ENCODE measurements at places on chromosomes 1 and 21.

DNA sequence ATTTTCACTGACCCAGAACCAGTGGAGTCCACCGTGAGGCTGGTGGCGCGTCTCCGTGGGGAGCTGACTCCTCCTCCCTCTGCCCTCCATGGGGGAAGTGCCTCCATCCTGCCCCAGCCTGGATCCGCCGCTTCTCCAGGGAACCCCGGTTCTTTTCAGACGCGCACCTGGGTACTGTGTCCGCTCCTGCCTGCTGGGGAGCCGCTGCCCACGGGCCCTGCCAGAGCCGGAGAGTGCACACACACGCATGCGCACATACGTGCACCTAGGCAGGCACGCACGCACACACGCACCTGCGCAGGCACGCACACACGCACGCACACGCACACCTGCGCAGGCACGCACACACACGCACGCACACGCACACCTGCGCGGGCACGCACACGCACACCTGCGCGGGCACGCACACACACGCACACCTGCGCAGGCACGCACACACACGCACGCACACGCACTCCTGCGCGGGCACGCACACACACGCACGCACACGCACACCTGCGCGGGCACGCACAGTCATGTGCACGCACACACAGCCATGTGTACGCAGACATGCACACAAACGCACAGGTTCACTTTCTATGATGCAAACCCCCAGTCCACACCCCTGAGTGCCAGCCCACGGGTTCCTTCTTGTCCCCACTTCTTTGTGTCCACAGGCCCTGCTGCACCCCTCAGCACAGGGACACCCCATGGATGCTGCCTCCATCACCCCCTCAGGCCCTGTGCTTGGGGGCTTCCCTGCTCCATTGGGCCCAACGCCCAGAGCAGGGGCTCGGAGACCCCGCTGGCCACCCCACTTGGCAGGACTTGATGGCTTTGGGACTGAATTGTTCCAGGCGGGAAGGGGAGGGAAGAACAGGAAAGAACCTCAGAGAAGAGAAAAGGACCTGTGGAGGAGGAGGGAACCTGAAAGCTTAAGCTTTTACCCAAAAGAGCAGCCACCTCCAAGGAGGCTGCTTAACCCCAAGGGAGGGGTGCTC lies 42.7 kb downstream of the MORN1 start:
- no peak for DNase-seq

DNA sequence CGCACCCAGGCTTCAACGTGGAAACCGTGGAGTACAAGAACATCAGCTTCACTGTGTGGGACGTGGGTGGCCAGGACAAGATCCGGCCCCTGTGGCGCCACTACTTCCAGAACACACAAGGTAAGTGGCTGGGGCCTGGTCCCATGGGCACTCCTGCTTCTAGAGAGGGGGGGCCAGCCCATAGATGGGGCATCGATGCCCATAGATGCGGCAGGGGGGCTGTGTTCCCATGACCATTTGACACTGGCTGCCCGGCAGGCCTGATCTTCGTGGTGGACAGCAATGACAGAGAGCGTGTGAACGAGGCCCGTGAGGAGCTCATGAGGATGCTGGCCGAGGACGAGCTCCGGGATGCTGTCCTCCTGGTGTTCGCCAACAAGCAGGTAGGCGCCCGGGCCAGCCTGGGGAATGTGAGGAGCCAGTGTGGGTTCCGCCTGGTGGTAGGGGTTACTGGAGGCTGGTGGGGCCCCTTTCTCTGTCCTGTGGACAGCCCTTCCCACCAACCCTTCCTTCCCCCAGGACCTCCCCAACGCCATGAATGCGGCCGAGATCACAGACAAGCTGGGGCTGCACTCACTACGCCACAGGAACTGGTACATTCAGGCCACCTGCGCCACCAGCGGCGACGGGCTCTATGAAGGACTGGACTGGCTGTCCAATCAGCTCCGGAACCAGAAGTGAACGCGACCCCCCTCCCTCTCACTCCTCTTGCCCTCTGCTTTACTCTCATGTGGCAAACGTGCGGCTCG lies 5.6 kb downstream of the C1orf35 start:
- DNase-seq: no peak

DNA sequence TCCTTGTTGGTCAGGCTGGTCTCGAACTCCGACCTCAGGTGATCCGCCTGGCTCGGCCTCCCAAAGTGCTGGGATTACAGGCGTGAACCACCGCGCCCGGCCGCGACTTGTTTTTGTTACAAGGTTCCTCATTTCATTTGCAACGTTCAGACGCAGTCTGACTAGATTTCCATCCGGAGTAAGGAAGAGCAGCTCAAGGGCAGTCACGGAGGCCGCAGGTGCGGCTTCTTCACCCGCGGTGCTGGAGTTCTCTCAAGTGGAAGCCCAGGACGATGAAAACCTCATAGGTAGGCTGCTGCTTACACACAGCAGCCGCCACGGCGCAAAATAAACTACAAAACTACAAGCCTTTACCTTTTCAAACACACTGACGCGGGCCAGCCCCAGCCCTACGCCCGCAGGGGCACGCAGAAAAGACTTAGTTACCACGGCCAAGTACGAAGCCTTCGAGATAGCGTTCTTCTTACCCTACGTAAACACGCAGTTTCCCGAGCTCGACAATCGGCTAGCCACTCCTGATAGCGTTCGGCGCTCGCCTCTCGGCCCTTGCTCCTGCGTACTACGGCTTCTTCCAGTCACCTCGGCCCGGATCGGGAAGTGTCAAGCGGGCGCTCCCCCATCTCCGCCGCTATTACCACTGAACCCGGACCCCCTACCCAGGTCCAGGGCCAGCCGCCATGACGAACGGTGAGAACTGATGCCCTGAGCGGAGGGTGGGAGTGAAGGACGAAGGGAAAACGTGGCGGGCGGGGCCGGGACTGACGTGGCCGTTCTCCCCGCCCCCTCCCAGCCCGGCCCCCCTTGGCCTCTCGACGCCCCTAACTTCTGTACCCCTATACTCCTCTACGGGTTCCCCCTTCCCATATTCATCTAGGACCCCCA lies at the start of gene TMEM167B:
TMEM167B (plus strand) TSS at position 569 of the 882 bp plus-strand sequence; CDS start at position 678, 109 bp downstream.
- DNase-seq: peak; percentile 91

- DNase-seq: peak; percentile 78
Observed at GRCh38 chr1:44808938-44809917, 905 bp downstream of the BTBD19 start.

GRCh38 chr1:228032041-228032440 lies 25.2 kb downstream of the WNT3A start:
- DNase-seq: no peak

DNA sequence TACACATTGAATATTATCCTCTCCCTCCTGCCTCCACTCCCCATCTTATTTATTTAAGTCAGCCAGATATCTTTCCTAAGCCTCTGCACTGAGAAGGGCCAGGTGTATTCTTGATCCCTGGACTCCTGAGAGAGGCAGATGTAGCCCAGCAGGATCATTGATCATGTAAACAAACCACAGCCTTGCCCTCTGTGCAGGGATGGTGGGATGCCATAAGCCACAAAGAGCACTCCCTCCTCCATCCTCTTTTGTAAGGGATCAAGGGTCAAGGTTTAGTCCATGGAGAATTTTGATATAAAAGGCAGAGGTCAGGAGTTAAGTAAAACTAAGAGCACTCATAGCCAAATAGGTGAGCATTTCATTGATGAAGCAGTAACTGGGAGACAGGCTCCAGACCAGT lies 17.3 kb downstream of the PHGDH start:
- DNase-seq: no peak

GRCh38 chr1:114224196-114224907 lies 70.7 kb upstream of the SYT6 start:
- DNase-seq: no peak

DNA sequence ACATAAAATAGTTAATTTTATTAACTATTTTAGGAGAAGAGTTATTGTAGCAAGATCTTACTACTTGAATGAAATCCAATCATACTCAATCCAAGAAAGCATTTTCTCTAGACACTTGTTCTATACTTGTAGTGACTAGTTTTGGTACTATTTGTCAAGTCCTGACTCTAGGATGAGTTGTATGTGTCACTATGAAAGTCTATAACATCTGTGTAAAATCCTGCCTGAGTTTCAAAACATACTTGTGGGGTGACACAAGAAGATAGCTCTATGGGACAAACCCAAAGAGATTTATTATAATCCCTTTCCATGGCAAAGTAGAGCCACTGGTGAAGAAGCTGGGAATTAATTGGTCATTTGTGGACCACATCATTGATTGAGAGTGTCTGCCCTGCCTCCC lies 1042.2 kb upstream of the ADGRL4 start:
- no peak for DNase-seq

- DNase-seq: no peak
Observed at GRCh38 chr21:44303490-44303981, 3.7 kb downstream of the PFKL start.

DNA sequence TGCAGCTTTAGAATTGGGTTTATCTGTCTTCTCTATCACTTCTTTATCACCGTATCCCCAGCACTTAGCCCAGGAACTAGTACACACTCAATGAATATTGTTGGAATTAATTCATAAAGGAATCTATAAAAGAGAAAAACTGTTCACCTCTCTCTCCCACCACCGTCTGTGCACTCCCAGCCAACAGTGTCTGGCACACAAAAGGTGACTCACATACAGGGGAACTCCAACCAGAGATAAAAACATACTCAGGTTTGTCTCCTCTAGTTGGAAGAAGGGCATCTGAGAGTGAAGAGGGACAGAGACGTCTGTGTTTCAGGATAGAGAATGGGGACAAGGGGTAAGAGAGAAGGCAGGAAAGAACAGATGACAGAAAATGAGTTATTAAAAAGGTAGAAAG lies 10.0 kb downstream of the ITLN1 start:
- no peak for DNase-seq

DNA sequence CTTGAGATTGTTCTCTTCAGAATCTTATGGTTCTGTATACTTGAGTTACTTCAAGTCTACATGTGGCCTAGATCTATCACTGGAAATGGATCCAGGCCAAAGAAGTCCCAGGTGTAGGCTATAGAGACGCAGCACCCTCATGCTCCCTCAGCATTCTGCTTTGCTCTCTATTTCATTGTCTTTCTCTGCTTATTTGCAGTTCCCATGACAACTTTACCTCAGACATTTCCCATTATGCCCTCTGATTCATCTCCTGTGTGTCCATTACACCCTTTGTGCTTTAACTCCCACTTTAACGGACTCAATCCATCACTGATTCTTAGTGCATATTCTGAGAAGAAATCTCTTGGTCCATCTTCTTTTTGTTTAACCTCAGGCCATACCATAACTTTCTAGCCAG lies 236.9 kb upstream of the NRIP1 start:
- DNase-seq: no peak

GRCh38 chr1:211482306-211482705 lies 9.7 kb downstream of the RD3 start:
- no peak for DNase-seq

DNA sequence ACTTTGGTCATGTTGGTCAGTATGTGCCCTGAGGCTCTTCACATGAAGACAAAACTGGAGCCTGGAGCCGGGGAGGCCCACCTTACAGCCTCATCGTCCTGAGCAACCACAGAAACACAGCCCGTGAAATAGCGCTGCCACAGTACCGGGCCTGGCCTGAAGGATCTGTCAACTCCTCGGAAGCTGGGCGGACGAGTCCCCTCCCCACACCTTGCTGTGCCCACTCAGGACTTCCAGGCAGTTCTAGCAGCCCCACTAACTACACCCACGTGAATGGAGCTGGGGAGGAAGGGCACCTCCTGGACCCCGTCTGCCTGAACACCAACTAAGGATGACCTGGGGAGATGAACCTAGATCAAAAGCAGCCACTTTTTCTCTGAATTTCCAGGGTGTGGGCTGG lies 24.7 kb downstream of the SDE2 start:
- DNase-seq: no peak

- DNase-seq: no peak
Observed at GRCh38 chr1:78726686-78727085, 77.1 kb downstream of the IFI44 start.

- no peak for DNase-seq
Observed at GRCh38 chr1:158028969-158029368, 35.5 kb downstream of the KIRREL1 start.

GRCh38 chr1:67137307-67137753 lies 2.6 kb upstream of the C1orf141 start:
- no peak for DNase-seq

DNA sequence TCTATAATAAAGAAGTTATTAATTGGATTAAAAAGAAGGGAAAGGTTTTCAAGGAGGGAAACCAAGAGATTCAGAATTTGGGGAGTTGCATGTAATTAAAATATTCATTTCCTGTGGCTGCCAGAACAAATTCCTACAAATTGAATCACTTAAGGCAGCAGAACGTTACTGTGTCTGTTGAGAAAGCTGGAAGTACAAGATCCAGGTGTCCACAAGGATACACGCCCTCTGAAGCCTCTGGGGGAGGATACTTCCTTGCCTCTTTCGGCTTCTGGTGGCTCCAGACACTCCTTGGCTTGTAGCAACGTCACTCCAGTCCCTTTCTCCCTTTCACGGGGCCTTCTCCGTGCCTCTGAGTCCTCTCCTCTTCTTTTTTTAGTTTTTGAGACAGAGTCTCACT lies 67.9 kb downstream of the KAZN start:
- DNase-seq: no peak

DNA sequence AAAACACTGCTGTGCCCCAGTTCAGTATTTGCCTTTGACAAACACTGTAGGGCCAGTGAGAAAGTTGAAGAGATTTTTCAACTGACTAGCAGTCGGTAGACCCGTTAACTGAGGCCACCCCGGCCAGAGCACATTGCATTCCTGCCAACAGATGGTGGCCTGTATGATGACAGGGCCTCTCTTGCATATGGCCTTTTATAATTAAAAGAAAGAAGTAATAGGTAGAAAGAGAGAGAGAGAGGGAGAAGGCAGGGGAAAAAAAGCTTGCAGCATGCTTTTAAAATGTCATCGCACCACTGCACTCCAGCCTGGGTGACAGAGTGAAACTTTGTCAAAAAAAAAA lies 4.7 kb upstream of the C1orf174 start:
- no peak for DNase-seq

DNA sequence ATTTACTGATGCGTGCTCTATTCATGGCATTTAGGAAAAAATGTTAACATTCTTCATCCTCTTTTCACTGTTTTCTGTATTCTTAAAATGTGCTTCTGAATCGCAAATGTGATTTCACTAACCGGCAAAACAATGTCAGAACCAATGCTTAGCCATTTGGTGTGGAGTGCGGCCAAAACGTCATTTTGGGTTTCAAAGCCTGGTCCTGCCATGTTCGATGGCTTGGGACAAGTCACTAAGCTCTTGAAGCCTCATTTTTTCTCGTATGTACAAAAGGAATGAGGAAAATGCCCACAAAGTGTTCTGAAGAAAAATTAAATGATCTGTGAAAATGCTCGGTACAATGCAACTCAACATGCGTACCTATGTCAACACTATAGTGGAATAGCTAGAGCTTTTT lies 175.3 kb downstream of the APP start:
- no peak for DNase-seq

DNA sequence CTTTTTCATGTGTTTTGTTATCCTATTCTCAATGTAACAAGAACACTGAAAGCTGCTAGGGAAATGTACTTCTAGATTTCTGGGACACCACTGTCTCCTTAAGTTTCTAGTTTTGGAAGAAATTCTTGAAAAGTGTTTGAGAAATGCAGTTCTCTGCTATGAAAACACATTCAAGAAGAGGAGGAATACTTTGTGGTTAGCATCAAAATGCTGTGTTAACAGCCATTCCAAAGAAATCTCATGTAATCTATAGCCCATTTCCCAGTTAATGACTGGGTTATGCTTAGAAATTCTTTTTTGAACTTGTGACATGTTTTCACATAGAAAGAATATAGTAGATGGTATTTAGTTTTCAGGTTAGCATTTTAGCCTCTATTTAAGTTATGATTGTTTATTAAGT lies 6.0 kb downstream of the RAVER2 start:
- no peak for DNase-seq

GRCh38 chr1:211828584-211829342 lies 1.8 kb downstream of the LPGAT1 start:
- DNase-seq: no peak

- DNase-seq: no peak
Observed at GRCh38 chr1:237120683-237121082, 78.7 kb downstream of the RYR2 start.
